Activated T-helper 2 cell treated with anti-CD3 and anti-CD28 coated beads, Interferon-gamma antibody, Interleukin-2, Interleukin-4, amounts not matched to agents 10 μg/mL and 5 μg/mL and 100 μg/mL, durations not matched to agents 14 hours and 24 hours and 36 hours (primary cell): ENCODE measurements at places on chromosomes 7 and 10. TPM values are rescaled to one million over a fixed set of nuclear protein-coding genes. Genes with fewer than 3 reads are reported as not detected.
A peak's percentile ranks its signal among the peaks of the same experiment; 100 is the strongest.

The MMD2 gene
- not detected in 2 replicates for total RNA-seq

The HECW1 gene
- total RNA-seq, result not detected in 2 replicates

The PPRC1 gene
- total RNA-seq, result 91.3 and 94.1 TPM in 2 replicates

The SEMA3C gene
- 0.16 TPM in 1 of 2 replicates, not detected in the other for total RNA-seq

The TMEM236 gene
- 0.07 TPM in 1 of 2 replicates, not detected in the other for total RNA-seq

The LIPK gene
- not detected in 2 replicates for total RNA-seq

The CALHM1 gene
- 0.09 TPM in 1 of 2 replicates, not detected in the other for total RNA-seq

- H3K4me1 ChIP-seq, result peaks cover 76% of the 10 kb centered on the region
- peak overlapping the region; percentile 79 for H3K27ac ChIP-seq
- DNase-seq, result no peak
- H3K36me3 ChIP-seq, result peaks cover 100% of the 10 kb centered on the region
These were observed 24.7 kb downstream of the IL2RA start for GRCh38 chr10:6037422-6037821.

DNA sequence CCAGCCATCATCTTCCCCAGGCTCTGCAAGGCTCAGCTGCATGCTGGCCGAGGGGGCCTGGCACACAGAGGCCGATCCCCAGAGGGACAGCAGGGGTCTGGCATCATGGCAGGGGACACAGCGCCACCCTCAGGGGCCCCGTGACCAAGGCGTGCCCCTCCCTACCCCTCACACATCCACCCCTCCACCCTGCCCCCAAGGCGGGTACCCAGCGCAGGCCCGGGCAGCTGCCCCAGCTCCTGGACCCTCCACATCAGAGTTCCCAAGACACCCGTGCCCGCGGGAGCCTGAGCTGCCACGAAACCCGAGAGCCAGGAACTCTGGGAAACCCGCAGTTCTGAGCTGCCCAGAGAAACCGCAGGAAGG lies 46.5 kb upstream of the TNRC18 start:
- H3K4me1 ChIP-seq, result no peaks in the 10 kb centered on the region
- no peak overlapping the region for H3K4me3 ChIP-seq
- no peak overlapping the region for H3K27ac ChIP-seq
- H3K36me3 ChIP-seq, result no peaks in the 10 kb centered on the region
- no peak for DNase-seq

DNA sequence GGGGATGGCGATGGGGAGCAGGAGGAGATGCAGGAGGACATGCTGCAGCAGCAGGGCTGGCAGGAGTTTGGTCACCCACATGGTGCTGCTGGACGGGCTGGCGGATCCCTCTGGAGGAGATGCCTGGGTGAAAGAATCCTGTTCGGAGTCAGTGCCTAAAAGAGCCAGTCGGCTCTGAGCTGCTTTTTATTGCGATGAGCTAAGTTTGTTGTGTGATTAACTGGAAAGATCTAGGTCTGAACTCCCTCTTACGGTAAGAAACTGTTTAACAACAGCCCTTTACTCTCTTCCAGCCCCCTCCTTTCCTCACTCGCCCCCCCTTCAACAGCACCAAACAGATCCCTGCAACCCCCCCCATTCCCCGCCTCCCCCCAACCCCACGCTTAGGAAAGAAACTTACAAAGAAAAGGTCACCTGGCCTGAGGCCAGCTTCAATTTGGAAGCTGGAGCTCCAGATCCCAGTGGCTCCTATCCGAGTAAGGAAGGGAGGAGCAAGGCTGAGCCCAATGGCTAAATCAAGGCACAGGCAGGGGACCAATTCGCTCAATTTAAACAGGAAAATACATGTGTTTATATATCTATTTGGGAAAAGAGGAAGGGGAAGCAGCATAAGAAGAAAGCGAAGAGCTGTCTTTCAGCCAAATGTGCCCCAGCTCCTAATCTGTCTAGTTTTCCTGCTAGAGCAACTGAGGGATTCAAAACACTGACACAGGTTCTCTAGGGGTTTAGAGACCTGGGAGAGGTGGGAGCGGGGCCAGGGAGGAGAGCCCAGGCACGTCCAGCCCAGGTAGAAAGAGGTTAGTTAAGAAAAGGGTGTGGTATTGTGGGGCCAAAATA lies at the start of gene HGF:
Gene HGF (minus strand): TSS at position 157 of the 837 bp plus-strand sequence. CDS start 76 bp downstream, at position 81.
- no peak within 1 kb of the TSS for H3K27ac ChIP-seq
- H3K27me3 ChIP-seq, result no peaks in the 10 kb centered on the region
- no peak within 1 kb of the TSS for H3K4me3 ChIP-seq
- H3K4me1 ChIP-seq, result no peaks in the 10 kb centered on the region
- no peaks in the 10 kb centered on the region for H3K36me3 ChIP-seq
- DNase-seq, result no peak

DNA sequence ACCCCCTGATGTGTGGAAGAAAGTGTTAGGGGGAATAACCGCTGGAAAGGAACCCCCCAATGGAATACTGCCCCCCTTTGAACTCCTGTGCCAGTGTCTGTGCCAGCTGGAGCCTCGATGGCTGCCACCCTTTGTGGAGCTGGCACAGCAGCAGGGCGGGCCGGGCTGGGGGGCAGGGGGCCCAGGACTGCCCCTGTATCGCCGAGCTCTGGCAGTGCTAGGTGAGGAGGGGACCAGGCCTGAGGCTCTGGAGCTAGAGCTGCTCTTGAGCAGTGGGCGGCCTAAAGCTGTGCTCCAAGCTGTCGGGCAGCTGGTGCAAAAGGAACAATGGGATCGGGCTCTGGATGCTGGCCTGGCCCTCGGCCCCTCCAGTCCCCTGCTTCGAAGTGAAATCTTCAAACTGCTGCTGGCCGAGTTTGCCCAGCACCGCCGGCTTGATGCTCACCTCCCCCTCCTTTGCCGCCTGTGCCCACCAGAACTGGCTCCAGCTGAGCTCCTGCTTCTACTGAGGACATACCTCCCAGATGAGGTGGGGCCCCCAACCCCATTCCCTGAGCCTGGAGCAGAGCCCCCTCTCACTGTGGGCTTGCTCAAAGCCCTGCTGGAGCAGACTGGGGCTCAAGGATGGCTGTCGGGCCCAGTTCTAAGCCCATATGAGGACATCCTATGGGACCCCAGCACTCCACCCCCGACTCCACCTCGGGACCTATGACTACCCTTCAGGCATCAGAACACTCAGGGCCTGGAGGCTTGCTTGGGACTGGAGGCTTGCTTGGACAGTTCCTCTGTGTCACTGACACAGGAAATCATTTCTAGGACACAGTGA lies 2.2 kb downstream of the HPS6 start:
- no peak overlapping the region for H3K27ac ChIP-seq
- H3K4me1 ChIP-seq, result peaks cover 21% of the 10 kb centered on the region
- peak overlapping the region; percentile 66 for H3K4me3 ChIP-seq
- no peaks in the 10 kb centered on the region for H3K27me3 ChIP-seq
- H3K36me3 ChIP-seq, result peaks cover 9% of the 10 kb centered on the region

GRCh38 chr7:116616555-116617059 lies 55.4 kb upstream of the MET start:
- H3K36me3 ChIP-seq, result no peaks in the 10 kb centered on the region
- H3K27ac ChIP-seq, result no peak overlapping the region
- DNase-seq, result no peak
- no peaks in the 10 kb centered on the region for H3K4me1 ChIP-seq
- peaks cover 15% of the 10 kb centered on the region for H3K27me3 ChIP-seq

DNA sequence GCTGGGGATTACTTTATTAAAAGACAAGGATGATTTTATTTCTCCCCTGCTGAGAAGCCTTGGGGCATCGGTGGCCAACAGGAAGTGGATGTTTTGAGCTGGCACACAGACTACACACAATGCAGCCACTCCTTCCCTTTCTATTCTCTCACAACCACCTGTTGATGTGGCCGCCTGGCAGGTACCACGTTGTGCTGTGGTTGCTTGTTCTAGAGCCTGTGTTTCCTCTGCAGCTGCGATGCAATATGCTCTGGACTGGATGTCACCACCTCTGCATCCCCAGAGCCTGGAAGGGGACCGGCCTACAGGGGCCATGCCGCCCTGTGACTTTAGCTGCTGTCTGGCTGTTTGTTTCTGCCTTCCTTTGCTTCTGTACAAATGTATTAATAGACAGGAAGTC lies 195.7 kb upstream of the CELF2 start:
- no peak overlapping the region for H3K4me3 ChIP-seq
- no peaks in the 10 kb centered on the region for H3K4me1 ChIP-seq
- no peak for DNase-seq

DNA sequence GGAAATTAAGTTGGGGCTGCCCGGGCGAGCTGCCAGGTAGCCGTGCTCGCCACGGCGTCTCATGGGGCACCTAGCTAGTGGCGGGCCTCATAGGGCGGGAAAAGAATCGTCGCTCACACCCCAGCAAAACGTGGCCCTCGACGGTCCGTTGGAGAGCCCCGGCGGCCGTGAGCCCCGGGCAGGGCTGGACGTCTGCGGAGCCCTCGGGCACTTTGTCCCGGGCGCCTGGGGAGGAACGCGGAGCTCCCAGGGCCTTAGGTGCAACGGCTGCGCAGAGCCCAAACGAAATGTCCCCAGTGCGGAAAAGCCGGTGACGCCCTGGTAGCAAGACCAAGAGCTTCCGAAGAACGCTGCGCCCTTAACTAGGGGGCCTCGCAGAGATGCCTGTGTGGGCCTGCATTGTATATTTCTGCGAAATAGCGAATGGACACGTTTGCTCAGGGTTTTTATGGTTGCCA lies 866 bp upstream of the SFMBT2 start:
- H3K4me1 ChIP-seq, result peaks cover 32% of the 10 kb centered on the region
- H3K4me3 ChIP-seq, result peak overlapping the region; percentile 97
- DNase-seq, result no peak
- H3K27ac ChIP-seq, result no peak overlapping the region
- peaks cover 3% of the 10 kb centered on the region for H3K36me3 ChIP-seq

GRCh38 chr7:13948019-13948801 lies 41.3 kb downstream of the ETV1 start:
- H3K4me3 ChIP-seq, result no peak overlapping the region
- no peak for DNase-seq
- no peaks in the 10 kb centered on the region for H3K27me3 ChIP-seq
- H3K36me3 ChIP-seq, result no peaks in the 10 kb centered on the region
- H3K4me1 ChIP-seq, result no peaks in the 10 kb centered on the region

DNA sequence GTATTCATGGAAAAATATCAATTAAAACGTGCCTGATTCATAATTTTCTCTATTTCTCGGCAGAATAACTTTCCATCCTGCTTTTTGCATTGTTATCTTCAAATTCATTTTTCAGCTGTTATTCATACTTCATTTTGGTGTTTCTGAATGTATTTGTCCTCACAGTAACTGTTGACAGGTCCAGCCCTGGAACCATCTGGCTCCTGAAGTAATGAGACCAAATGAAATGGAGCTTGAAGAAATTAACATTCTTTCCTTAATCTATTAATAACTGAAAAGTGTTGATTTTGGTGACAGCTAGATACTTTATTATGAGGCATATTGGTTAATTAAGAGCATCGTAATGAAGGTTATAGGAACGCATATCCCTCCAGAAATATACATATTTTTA lies 257.0 kb upstream of the MINDY3 start:
- H3K4me1 ChIP-seq, result no peaks in the 10 kb centered on the region
- DNase-seq, result no peak
- no peaks in the 10 kb centered on the region for H3K36me3 ChIP-seq
- no peaks in the 10 kb centered on the region for H3K27me3 ChIP-seq

GRCh38 chr10:99539820-99540219 lies 7.1 kb downstream of the NKX2-3 start:
- DNase-seq, result no peak
- H3K4me1 ChIP-seq, result peaks cover 6% of the 10 kb centered on the region
- H3K27me3 ChIP-seq, result peaks cover 74% of the 10 kb centered on the region

DNA sequence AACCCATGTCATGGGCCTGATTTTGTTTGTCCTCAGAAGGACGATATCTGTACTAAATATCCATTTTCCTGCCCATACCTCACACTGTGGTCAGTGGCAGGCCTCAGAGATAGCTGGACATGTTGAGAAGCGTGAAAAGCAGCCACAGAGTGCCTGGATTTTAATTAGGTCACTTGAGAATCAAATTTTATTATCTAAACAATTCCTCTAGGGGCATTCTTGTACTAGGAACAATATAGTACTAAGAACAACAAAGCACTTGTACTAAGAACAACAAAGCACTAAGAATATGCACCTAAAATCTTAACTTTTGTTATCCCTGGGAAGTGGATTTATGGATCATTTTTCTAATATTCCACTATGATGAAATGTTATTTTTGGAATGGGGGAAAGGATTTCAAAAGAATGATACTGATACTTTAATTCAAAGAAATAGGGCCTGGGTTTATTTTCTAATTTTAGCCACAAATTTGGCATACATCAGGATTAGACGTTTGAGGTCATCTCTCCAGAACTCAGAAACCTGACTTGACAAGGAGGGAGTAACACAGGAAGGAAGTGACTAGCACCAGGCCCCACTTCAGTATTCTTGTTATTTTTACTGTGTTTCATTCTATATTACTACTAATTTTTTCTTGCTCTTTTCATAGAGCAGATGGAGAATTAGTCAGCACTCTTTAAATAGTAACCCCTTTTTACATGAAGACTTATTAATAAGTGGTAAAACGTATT lies 112.2 kb downstream of the EXOC4 start:
- H3K27me3 ChIP-seq, result no peaks in the 10 kb centered on the region
- no peak for DNase-seq
- H3K27ac ChIP-seq, result no peak overlapping the region
- no peak overlapping the region for H3K4me3 ChIP-seq
- peaks cover 7% of the 10 kb centered on the region for H3K36me3 ChIP-seq

- no peak overlapping the region for H3K4me3 ChIP-seq
- H3K36me3 ChIP-seq, result no peaks in the 10 kb centered on the region
- peaks cover 5% of the 10 kb centered on the region for H3K27me3 ChIP-seq
- peaks cover 4% of the 10 kb centered on the region for H3K4me1 ChIP-seq
- no peak for DNase-seq
- no peak overlapping the region for H3K27ac ChIP-seq
These were observed 224.6 kb upstream of the NRP1 start for GRCh38 chr10:33559105-33559504.

DNA sequence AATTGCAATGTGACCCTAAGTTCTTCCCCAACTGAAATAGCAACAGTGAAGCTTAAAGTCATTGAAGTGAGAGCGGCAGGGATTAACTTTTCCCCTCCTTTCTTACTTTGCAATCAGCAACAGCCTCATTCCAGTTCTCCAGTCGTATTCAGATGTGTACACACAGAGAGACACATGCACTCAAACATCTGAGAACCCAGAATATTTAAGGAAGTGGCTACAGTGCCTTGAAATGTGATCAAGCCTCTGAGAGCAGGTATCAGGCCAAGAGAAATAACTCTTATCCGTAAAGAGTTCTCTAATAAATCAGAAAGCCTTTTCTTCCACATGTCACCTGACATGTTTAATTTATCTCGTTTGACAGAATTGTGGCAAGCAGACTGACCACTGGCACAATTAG lies 388.9 kb upstream of the NPVF start:
- H3K27ac ChIP-seq, result no peak overlapping the region

- no peak overlapping the region for H3K27ac ChIP-seq
- no peaks in the 10 kb centered on the region for H3K27me3 ChIP-seq
- H3K36me3 ChIP-seq, result no peaks in the 10 kb centered on the region
- no peaks in the 10 kb centered on the region for H3K4me1 ChIP-seq
- no peak overlapping the region for H3K4me3 ChIP-seq
These were observed 844.4 kb downstream of the SORCS1 start for GRCh38 chr10:106320078-106320477.

- no peak overlapping the region for H3K4me3 ChIP-seq
- no peaks in the 10 kb centered on the region for H3K27me3 ChIP-seq
- no peak overlapping the region for H3K27ac ChIP-seq
- peaks cover 2% of the 10 kb centered on the region for H3K36me3 ChIP-seq
- no peak for DNase-seq
These were observed 11.7 kb downstream of the CPEB3 start for GRCh38 chr10:92278996-92279696.
